ENCODE measurements at places on chromosomes 7 and 10.
A peak's percentile ranks its signal among the peaks of the same experiment; 100 is the strongest.

DNA sequence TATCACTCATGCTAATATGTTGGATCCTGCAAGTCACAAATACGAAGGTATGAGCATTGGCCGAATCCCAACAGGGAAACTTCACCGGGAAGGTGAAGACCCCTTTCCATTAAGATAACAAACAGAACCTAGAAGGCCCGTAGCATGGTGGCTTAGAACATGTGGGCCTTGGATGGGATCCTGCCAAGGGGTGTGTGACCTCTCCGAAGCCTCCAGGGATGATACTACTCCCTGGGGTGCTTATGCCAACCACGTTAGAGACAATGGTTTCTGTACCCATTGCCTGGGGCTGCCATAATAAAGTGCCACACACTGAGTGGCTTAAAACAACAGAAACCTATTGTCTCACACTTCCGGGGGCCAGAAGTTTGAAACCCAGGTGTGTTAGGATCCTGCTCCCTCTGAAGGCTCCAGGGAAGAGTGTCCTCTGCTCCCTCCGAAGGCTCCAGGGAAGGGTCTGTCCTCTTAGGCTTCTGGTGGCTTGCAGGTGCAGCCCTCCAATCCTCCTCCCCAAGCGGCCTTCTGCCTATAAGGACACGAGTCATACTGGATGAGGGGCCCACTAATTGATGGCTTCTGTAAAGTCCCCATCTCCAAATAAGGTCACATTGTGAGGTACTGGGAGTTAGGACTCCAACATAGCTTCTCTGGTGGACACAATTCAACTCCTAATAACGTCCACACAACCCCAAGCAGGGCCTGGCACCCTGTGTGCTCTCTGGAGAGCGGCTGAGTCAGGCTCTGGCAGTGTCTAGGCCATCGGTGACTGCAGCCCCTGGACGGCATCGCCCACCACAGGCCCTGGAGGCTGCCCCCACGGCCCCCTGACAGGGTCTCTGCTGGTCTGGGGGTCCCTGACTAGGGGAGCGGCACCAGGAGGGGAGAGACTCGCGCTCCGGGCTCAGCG lies 992 bp upstream of the MGMT start:
- no peak for DNase-seq

DNA sequence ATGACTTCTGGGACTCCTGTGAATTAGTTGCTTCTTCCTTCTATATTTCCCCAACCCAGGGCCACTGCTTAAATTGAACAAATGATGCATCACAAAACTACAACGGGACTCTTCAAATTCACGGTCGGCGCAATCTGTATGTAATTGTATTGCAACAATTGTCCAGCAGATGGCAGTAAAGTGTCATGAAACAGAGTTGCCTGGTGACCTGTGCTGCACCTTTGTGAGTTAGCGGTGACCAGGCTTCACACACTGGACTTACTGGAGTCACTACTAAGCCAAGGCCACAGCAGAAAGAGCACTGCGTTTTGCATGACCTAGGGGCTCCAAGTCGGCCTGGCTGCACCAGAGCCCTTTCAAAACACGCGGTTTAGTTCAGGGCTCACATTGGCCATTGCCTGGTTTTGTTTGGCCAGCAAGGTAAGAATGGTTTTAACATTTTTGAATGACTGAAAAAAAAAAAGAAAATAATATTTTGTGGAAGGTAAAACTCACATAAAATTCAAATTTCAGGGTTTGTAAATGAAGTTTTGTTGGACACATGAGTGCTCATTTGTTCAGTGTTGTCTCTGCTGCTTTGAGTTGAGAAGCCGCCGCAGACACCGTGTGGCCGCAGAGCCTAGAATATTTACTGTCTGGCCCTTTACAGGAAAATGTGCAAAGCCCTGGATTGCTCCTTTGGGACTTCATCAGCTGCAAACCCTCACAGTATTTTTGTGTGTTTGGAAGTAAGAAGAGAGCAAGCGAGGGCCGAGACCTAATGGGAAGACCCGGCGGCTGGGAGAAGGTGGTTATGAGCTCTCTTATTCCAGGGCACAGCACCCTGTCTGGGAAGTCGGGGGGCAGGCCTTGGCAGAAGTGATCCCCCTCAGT lies 23.2 kb upstream of the ZNF32 start:
- DNase-seq, result peak; percentile 67

GRCh38 chr7:22093001-22093400 lies 147.3 kb upstream of the CDCA7L start:
- DNase-seq, result peak; percentile 73

GRCh38 chr7:34107276-34107675 lies 201.9 kb downstream of the BMPER start:
- DNase-seq, result peak; percentile 88

- DNase-seq, result no peak
Measured at GRCh38 chr7:109449760-109450159, 880.1 kb downstream of the DNAJB9 start.

DNA sequence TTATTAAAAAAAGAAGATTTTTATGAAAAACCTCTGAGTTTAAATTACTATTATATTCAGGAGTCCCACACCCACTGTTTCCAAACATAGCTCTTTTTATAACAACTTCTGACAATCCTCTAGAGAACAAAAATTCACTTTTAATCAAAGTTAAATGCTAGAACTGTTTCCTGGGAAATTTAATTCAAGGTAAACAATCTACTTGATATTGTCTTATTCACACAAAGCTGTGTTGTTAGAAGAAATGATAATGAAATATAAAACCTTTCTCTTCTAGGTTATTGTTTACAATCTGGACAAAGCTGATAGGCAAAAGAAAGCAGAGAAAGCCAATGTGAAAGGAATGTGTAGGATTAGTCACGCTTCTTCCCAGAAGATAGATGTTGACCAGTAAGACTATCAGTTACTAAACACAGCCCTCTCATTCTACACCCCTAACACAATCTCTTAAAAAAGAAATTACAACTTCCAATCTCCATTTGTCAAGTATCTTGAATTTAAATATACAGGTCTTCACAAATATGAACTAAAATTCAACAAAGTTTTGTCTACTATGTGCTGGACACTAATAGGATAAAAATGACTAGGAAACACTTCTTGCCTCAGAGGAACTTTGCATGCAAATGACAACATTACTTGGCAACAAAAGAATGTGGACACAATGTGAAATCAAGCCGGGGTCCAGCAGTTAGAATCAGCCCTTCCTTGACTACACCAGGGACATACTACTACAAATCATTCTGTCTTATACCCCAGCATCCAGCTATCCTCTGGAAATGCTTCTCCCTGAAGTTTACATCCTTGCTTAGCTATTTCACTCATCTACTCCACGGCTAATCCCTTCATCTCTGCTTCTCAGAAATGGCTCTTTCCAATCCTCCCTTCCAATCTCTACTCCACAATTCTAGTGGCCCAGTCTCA lies 123.7 kb downstream of the IMMP2L start:
- DNase-seq, result peak; percentile 66

- no peak for DNase-seq
Measured at GRCh38 chr7:4179688-4180380, 502.3 kb upstream of the FOXK1 start.

DNA sequence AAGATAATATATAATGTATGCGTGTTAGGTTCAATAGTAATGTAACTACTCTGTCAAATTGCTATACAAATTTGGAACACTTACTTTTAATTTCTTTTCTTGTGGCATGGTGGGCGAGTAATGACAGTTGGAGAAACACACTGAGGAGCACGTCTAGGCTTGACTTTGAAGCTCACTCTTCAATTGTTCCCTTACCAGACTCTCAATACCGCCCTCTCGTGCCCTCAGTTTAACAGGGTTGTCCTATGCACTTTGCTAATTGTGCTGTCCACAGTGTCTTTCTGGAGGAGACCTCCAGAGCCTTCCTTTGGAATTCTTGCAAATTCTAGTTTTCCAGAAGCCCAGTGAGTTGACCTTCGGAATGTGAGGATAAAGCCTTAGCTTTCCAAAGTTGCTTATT lies 107.2 kb upstream of the RELN start:
- peak; percentile 5 for DNase-seq

- DNase-seq, result peak; percentile 96
Measured at GRCh38 chr10:89518876-89519842, 16.2 kb downstream of the SLC16A12 start.

DNA sequence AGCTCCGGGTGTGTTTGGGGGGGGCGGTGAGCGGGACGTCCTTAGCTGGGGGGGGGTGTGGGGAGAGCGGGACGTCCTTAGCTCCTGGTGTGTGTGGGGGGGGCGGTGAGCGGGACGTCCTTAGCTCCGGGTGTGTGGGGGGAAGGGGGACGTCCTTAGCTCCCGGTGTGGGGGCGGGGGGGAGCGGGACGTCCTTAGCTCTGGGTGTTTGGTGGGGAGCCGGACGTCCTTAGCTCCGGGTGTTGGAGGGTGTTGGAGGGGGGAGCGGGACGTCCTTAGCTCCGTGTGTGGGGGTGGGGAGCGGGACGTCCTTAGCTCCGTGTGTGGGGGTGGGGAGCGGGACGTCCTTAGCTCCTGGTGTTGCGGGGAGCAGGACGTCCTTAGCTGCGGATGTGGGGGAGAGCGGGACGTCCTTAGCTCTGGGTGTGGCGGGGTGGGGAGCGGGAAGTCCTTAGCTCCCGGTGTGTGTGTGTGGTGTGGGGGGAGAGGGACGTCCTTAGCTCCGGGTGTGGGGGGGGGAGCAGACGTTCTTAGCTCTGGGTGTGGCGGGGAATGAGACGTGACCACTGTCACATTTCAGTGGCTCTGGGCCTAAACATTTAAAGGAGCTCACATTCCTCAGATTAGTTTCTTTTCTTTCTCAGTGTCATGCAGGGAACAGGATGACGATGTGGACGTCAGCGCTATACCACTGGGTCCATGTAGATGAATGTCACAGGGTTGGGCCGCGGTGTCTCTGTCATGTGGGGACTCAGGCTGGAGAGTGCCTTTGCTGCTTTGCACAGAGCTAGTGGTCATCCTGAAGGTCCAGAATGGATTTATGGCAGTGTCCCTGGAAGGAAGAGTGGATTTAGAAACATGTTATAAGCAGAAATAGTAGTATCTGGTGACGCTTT lies 7.5 kb downstream of the DYNC2I1 start:
- peak; percentile 95 for DNase-seq

- peak; percentile 63 for DNase-seq
Measured at GRCh38 chr10:3848775-3849635, 64.0 kb upstream of the KLF6 start.

GRCh38 chr7:100371561-100372171 lies 1.6 kb upstream of the PILRA start:
- no peak for DNase-seq

- DNase-seq, result peak; percentile 58
Measured at GRCh38 chr10:51020200-51020599, 54.1 kb upstream of the PRKG1 start.

DNA sequence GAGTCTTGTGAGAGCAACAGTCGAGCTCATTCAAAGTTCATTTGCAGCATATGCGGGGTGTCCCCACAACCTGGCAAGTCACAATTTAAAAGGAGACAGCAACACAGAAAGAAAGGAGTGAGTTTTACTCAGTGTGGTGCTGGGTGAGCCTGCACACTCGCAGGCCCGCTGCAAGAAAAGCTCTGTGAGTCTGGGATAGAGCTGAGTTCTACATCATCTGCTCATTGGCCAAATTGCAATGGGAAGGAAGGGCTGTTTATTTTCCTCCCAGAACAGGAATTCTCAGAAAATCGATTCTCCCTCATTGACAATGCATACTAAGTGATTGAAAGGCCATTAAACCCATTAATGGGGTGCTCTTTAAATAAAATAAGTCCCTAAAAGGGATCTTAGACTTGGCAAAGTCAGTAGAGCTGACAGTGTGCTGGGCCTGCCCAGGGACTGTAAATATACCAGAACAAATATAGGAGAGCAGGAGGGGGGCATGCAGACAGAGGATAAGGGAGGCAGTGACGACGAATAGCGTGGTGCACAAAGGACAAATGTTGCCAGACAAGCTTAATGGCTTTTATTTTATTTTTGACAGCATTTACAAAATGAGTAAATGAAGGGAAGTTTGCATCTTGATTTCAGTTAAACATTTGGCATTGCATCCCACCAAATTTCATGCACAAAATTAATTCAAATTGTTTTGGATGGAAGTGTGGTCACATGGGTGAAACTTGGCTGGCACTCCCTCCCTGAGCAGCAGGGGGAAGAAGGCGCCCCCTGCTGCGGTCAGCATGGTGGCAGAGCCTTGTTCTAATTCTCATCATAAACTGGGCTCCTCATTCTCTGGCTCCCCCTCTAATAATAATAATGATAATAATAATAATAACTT lies 215.7 kb downstream of the SNX10 start:
- no peak for DNase-seq

DNA sequence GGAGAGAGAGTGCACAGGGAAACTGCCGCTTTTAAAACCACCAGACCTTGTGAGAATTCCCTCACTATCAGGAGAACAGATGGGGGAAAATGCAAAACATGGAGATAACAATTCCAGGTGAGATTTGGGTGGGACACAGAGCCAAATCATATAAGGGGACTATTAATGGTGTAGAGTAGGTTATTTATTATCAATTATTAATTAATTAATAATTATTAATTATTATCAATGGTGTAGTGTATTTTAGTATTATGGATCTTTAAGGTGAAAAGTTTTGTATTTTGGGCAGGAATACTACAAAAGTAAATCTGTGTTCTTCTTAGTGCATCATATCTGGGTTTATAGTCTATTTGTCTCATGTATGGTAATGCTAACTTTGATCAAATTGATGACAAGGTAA lies 377.7 kb upstream of the KCND2 start:
- DNase-seq, result no peak

- DNase-seq, result no peak
Measured at GRCh38 chr10:128570319-128570995, 444.2 kb upstream of the MKI67 start.

- DNase-seq, result peak; percentile 39
Measured at GRCh38 chr10:600876-601659, 88.4 kb downstream of the DIP2C start.
